ENCODE measurements at places on chromosomes 12 and 14. TPM values are rescaled to one million over a fixed set of nuclear protein-coding genes. Genes with fewer than 3 reads are reported as not detected.

- no peaks in the 10 kb centered on the region for H3K36me3 ChIP-seq
- H3K27me3 ChIP-seq = no peaks in the 10 kb centered on the region
- H3K27ac ChIP-seq = no peak overlapping the region
- DNase-seq = no peak
These were observed 6.3 kb upstream of the RIC8B start for GRCh38 chr12:106767954-106768822.

The MYH7 gene
- 0.18 TPM for total RNA-seq

The GXYLT1 gene
- 28.9 TPM for total RNA-seq

GRCh38 chr12:32131666-32132065 is 25.0 kb downstream of the BICD1 start:
- DNase-seq = no peak
- H3K4me3 ChIP-seq = no peak overlapping the region
- H3K4me1 ChIP-seq = peaks cover 13% of the 10 kb centered on the region
- no peaks in the 10 kb centered on the region for H3K36me3 ChIP-seq
- H3K27ac ChIP-seq = no peak overlapping the region

DNA sequence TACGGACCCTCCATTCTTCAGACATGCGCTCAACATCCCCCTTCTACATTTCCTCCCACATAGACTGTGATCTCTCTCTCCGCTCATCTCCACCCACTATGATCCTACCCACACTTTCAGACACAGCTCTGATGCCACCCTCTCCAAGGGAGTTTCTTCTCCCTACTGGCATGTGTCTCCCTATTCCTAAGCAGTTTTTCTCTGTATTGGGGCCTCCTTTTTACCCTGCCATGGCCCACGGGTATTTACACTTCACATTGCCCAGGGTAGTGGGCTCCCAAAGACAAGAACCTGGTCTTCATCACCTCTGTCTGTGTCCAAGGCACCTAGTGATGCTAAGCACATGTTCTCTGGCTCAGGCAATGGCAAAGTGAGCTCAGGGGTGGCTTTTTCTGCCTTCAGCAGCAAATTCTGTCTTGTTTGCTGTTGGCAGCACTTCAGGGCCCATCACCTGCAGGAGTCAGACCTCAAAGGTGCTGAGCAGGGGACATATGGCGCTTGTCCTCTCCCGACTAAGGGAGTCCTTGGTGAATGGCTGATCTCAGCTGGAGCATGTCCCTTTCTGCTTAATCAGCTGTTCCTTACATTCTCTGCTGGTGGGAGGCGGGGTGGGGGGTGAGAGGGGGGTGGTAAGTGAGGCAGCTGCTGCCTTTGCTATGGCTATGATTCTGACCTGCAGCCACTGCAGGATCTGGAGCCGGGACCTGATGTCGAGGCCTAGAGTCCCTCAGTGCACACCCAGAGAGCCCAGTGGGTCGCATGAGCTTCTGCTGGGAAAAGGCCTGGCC is 256.8 kb downstream of the PCNX1 start:
- peaks cover 10% of the 10 kb centered on the region for H3K4me1 ChIP-seq
- H3K36me3 ChIP-seq = no peaks in the 10 kb centered on the region
- H3K27ac ChIP-seq = no peak overlapping the region
- DNase-seq = no peak
- H3K4me3 ChIP-seq = no peak overlapping the region

GRCh38 chr14:88998027-88998426 is 173.6 kb downstream of the TTC8 start:
- H3K36me3 ChIP-seq = no peaks in the 10 kb centered on the region
- no peaks in the 10 kb centered on the region for H3K4me1 ChIP-seq
- peaks cover 2% of the 10 kb centered on the region for H3K27me3 ChIP-seq
- no peak overlapping the region for H3K4me3 ChIP-seq
- no peak overlapping the region for H3K27ac ChIP-seq

The BCL2L14 gene
- total RNA-seq = 0.64 TPM

DNA sequence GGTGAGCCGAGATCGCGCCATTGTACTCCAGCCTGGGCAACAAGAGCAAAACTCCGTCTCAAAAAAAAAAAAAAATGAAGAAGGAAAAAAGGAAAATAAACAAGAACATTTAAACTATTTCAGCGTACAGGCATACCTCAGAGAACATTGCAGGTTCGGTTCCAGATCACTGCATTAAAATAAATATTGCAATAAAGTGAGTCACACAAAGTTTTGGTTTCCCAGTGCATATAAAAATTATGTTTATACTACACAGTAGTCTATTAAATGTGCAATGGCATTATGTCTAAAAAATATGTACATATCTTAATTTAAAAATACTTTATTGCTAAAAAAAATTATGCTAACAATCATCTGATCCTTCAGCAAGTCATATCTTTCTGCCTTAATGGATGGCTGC is 53.5 kb upstream of the PLEKHG6 start:
- no peaks in the 10 kb centered on the region for H3K4me1 ChIP-seq
- H3K27me3 ChIP-seq = peaks cover 4% of the 10 kb centered on the region
- H3K36me3 ChIP-seq = peaks cover 3% of the 10 kb centered on the region
- DNase-seq = no peak
- H3K4me3 ChIP-seq = no peak overlapping the region
- H3K27ac ChIP-seq = no peak overlapping the region

The TWF1 gene
- total RNA-seq = 44.8 TPM

The VCPKMT gene
- total RNA-seq = 8.1 TPM

DNA sequence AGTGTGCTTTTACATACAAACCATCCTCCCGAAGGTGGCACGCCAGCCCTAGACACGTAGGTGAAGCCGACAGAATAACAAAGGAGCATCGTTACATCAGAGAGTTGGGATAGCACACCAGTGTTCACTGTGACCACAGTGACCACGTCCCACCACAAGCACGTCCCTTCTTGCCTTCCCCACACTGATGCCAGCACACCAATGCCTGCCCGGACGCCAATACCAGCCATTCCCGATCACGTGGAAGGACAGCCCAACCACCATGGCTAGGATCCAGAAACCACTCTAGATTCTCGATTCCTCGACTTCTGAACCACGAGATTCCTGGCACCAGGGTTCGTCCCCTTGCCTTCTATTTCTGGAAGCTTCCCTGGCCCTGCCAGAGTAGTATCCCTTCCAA is 48.0 kb upstream of the GPR68 start:
- no peaks in the 10 kb centered on the region for H3K4me1 ChIP-seq
- peaks cover 52% of the 10 kb centered on the region for H3K36me3 ChIP-seq

DNA sequence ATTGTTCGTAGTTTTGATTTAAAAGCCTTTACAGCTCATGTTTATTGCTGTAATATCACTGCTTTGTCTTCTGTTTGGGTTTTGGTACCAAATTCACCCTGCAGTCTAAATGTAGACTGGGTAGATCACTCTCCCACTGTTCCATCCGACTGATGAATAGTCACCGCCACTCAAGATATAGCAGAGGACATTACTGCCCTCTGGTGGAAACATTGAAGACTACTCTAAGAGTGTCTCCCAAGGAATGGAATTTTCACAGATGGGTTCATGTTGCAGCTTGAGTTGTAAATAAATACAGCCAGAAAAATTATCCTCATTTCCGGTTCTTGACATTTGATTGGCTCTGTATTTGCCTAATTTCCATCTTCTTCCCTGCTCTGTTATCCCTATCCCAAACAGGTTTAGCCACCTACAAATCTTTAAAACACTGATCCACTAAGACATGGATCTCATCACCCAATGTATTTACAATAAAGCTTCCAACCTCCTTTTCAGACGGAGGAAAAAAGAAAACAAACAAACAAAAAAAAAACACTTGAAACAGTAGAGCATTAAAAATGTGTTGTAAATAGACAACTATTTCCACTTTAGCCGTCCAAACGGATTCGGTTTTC is 198.3 kb upstream of the CPNE8 start:
- H3K27me3 ChIP-seq = no peaks in the 10 kb centered on the region
- H3K4me1 ChIP-seq = peaks cover 4% of the 10 kb centered on the region
- no peak overlapping the region for H3K27ac ChIP-seq

DNA sequence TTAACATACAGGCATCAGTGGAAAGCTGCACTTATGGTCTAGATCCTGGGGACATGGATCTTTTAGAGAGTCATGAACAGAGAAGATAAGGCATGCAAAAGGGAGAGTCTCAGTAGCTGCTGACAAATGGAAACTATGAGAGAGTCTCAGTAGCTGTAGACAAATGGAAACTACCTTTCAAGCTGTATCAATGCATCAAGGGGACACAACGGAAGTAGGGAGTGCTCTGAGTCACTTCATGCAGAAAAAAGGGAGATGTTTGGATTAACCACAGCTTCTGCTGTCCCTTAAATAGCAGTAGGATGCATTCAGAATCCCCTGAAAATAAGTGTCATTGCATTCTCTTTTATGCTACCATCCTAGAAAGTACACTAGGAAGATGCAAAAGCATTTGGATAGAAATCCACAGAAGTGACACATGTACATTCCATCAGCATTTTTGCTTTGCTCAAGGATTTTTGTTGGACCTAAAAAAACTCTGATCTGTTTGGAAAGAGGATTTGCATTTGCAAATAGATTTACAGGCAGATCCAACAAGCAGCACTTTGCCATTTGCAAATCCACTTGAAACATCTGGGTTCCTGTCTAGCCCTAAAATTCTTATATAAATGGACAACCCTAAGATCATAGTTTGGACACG is 227.5 kb upstream of the LMO3 start:
- H3K27me3 ChIP-seq = no peaks in the 10 kb centered on the region
- no peaks in the 10 kb centered on the region for H3K4me1 ChIP-seq
- no peak overlapping the region for H3K4me3 ChIP-seq
- H3K36me3 ChIP-seq = no peaks in the 10 kb centered on the region
- no peak for DNase-seq

GRCh38 chr12:76790564-76791552 is 26.9 kb downstream of the ZDHHC17 start:
- no peak overlapping the region for H3K4me3 ChIP-seq
- no peak overlapping the region for H3K27ac ChIP-seq
- H3K27me3 ChIP-seq = no peaks in the 10 kb centered on the region
- no peaks in the 10 kb centered on the region for H3K36me3 ChIP-seq

The KRT73 gene
- total RNA-seq = 0.77 TPM

The SLC2A13 gene
- 15.8 TPM for total RNA-seq

DNA sequence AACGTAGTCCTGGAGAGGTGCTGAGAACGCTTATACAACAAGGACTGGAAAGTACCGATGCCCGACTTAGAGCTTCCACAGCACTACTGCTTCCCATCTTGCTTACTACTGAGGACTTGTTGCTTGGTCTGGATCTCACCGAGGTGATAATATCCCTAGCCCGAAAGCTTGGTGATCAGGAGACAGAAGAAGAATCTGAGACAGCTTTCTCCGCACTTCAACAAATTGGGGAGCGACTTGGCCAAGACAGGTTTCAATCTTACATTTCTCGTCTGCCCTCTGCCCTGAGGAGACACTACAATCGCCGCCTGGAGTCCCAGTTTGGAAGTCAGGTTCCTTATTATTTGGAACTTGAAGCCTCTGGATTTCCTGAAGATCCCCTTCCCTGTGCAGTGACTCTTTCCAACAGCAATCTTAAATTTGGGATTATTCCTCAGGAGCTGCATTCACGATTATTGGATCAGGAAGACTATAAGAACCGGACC is 1.1 kb downstream of the TOGARAM1 start:
- DNase-seq = no peak
- no peak overlapping the region for H3K4me3 ChIP-seq
- peaks cover 10% of the 10 kb centered on the region for H3K36me3 ChIP-seq
- peaks cover 8% of the 10 kb centered on the region for H3K27me3 ChIP-seq
- H3K27ac ChIP-seq = no peak overlapping the region

DNA sequence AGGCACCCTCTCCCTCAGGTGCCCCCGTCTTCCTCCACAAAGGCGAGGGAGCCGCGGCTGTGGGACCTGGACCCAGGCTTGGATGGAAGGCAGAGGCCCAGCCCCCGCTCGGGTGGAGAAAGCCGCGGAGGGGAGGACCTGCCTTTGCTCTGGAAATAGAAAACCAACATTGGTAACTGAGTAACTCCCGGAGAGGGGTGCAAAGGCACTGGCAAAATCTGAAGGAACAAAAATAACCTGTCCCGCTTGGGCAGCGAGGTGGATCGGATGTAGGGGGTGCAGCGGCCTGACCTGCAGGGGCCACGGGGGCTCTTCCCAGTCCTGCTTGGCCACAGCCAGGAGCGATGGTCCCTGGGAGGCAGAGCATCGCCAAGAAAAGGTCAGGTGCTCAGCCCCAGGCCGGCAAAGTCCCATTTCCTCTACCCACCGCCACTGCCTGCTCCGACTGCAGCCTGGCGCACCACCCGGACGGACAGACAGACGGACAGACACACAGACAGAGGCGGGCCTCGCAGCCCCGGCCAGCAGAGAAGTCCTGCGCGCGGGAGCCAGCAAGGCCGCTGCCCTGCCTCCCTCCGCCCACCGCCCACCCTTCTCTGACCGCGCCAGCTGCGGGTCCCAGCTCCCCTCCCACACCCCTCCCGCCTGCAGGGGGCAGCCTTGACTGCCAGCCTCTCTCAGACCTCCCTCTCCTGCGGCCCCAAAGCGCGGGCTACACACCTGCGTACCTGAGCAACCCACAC is 21.4 kb upstream of the TMEM106C start:
- peak; percentile 80 for DNase-seq

- H3K4me3 ChIP-seq = no peak overlapping the region
- no peak overlapping the region for H3K27ac ChIP-seq
- peaks cover 46% of the 10 kb centered on the region for H3K4me1 ChIP-seq
- DNase-seq = no peak
- H3K27me3 ChIP-seq = peaks cover 7% of the 10 kb centered on the region
These were observed 68.1 kb downstream of the ETV6 start for GRCh38 chr12:11717519-11717961.

The SRGAP1 gene
- 49.3 TPM for total RNA-seq

DNA sequence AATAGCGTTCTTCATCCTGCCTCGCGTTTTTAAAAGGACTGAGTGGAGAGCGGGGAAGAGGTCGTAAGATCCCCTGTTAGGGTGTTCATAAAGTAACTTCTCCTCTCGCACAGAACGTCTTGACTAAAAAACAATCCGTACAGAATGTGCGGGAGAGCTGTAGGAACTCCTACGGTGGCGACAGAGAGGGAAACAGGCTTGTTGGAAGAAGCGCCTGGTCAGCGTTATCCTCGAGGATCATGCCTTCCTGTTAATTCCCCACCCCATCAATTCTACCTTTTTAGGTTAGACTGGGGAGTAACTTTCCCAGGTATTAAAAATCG is 399 bp upstream of the WASHC4 start:
- peaks cover 9% of the 10 kb centered on the region for H3K36me3 ChIP-seq
- H3K27me3 ChIP-seq = peaks cover 13% of the 10 kb centered on the region
- no peak for DNase-seq
- H3K4me3 ChIP-seq = peak overlapping the region; percentile 94
- H3K27ac ChIP-seq = peak overlapping the region; percentile 93
- H3K4me1 ChIP-seq = peaks cover 16% of the 10 kb centered on the region

The NEUROD4 gene
- not detected for total RNA-seq

DNA sequence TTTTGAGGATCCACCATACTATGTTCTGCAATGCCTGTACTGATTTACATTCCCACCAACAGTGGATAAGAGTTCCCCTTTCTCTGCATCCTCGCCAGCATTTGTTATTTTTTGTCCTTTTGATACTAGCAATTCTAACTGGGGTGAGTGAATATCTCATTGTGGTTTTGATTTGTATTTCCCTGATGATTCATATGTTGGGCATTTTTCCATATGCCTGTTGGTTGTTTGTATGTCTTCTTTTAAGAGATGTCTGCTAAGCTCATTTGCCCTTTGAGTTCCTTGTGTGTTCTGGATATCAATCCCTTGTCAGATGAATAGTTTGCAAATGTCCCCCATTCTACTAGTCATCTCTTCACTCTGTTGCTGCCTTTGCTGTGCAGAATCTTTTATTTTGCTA is 49.0 kb upstream of the MSRB3 start:
- H3K36me3 ChIP-seq = peaks cover 31% of the 10 kb centered on the region
- peak overlapping the region; percentile 4 for H3K4me3 ChIP-seq
- H3K4me1 ChIP-seq = peaks cover 3% of the 10 kb centered on the region
- no peaks in the 10 kb centered on the region for H3K27me3 ChIP-seq
- H3K27ac ChIP-seq = no peak overlapping the region

The GPR135 gene
- 1.5 TPM for total RNA-seq

GRCh38 chr12:132152953-132153352 is 8.7 kb downstream of the NOC4L start:
- no peak overlapping the region for H3K4me3 ChIP-seq
- no peak for DNase-seq
- no peaks in the 10 kb centered on the region for H3K4me1 ChIP-seq
- no peaks in the 10 kb centered on the region for H3K27me3 ChIP-seq

The KIF26A gene
- total RNA-seq = 96.9 TPM
